CD4-positive, alpha-beta T cell treated with Interleukin-15 for 1 hour (primary cell): ENCODE measurements at places on chromosomes 7 and 10.

- DNase-seq: no peak
These were observed 117.2 kb downstream of the SRI start for GRCh38 chr7:88102675-88103074.

DNA sequence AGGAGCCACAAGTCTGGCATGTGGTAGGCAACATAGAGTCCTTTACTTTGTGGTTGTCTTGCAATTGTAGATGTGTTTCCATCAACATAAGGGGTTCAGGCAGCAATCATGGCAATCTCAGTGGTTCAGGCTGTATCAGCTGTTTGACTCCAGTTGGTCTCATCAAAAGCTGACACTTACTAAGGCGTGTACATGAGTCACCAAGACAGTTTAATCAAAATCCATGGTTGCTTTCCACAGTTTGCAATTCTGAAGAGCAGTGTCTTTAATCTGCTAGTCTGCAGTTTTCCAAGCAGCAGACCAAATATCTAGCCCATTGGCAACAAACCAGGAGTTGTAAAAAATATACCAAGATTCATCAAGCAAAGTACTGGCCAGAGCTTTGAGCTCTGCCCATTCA is 210.2 kb downstream of the MDFIC start:
- DNase-seq: no peak

- peak; percentile 58 for DNase-seq
These were observed 201.4 kb downstream of the PTEN start for GRCh38 chr10:88064608-88065382.

DNA sequence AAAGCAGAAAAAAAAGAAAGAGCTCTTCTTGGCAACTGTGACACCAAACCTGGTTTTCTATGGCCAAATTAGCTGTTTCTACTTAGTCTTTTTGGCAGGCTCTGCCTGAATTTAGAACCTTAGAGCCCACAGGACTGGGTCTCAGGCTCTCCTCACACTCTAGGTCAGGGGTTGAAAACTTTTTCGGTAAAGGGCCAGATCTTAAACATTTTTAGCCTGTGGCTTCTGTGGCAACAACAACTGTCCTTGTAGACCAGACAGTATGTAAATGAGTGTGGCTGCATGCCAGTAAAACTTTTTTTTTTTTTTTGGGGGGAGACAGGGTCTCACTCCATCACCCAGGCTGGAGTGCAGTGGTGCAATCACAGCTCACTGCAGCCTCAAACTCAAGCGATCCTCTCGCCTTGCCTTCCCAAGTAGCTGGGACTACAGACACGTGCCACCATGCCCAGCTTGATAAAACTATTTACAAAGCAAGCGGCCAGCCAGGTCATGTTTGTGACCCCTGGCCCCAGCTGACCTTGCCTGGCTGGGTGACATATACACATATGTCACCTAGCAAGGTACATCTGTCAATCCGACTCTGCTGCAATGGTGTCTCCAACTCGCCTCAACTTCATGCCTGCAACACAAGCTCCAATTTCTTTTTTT is 17.4 kb downstream of the KPNA7 start:
- no peak for DNase-seq

DNA sequence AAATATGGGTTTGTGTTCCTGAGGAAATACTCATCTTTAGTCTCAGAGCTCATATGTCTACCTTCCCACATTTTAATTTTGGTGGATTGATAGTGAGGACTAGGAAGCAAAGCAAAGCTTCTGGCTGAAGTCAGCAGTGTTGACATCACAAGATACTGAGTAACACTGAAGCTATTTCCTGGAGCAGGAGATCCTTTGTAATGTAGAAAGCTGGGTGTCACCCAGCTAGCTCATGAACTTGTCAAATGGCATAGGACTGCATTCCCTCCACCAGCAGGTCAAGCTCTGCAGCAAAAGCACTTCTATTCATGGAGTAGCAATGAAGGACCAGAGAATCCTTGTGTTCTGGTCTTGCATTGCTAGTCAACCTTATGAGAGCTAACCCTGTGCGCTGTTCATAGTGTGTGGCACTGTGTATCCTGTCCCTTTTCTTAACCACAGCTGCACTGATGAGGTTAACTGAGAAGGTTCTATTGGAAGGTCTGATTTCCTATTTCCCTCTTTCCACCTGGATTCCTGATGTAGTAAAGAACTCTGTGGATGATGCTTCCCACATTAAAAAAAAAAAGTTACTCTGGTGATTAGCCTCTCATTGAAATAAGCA is 94.8 kb upstream of the ZNF804B start:
- no peak for DNase-seq

DNA sequence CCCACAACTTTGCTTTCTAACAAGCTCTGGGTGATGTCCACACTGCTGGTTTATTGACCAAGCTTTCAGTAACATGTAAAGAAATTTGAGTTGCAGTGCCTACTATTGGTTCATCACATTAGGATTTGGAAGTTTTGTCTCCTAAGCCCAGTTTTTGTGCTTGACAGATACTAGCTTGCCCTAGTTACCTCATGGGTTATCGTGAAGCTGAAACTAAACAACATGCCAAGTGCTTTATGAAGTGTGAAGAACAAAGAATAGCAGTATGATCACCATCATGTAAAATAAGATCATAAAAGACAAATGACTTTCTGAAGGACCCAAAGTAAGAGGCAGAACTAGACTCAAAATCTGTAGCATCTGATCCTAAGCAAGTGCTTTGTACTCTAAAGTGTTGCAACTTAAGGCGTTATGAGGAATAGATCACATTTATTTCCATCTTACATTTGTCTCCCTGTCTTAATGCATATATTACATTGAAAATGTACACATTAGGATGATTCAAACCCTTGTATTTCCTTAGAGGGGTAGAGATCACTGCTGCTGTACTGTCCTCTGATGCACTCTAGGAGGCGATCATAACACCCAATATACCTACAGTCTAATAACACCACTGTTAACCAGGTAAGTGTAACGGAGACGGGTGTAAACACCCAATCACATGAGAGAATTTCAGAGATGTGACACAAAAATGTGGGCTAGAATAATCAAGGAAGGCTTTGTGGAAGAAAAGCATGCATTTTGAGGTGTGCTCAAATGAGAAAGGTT is 71.3 kb downstream of the NRCAM start:
- DNase-seq: no peak

- no peak for DNase-seq
These were observed 209.9 kb downstream of the CRPPA start for GRCh38 chr7:16211402-16211925.

- DNase-seq: no peak
These were observed 483.0 kb upstream of the SORCS1 start for GRCh38 chr10:107647462-107647861.

DNA sequence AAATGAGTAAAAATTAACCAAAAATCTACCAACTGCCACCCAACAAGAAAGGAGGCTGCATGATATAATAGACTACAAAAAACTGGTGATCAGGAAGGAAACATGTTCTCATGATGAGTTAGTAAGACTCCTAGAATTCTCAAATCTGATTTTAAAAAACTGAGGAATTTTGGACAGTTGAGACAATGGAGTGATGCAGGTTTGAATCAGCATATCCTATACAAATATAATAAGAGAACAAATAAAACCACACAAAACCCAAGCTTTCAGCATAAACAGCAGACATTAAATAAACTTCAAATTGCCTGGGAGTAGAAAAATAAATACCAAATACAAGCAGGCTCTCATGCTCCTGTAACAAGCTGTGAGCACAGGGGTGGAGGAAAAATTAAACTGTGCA is 57.8 kb downstream of the SLC25A40 start:
- no peak for DNase-seq

DNA sequence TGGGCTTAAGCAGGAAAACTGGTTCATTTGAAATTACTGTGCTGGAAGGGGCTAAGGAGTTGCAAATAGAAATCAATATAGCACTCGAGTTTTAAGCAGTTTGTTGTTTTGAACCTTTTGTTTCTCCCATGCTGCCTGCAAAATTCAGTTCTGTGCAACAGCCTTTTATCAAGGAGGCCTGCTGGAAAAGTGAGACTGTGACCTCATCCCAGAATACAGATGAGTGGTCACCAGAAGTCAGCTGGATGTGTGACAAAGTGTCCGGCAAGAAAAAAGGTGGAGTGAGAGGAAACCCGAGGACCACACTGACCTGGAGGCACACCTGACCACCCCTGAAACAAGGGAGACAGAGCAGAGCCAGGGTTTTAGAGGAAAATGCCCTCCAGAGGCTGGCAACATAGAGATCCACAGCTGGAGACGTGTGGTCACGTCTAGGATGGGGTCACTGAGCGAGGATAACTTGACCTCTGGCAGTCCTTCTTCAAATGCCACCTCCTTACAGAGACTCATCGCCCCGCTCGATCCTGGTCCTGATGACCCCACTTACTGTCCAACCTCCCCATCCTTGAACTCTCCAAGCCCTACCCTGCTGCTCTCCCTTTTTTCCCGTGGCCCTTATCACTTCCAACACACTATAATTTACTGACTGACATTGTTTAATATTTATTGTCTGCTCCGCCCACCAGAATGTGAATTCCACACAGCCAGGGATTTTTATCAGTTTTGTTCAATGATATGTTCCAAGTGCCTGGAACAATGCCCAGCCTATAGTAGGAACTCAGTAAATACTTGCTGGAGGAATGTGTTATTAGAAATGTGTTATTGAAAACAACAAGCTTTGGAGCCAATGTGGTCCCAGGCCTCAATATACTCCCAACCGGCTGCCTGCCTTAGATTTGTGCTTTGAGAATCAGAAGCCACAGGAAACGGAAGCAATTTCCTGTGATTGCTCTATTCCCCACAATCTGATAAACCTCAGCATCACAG is 243.8 kb downstream of the GLI3 start:
- DNase-seq: no peak

GRCh38 chr10:8054244-8054493 is 319 bp upstream of the GATA3 start:
- DNase-seq: no peak

GRCh38 chr7:137890449-137890921 is 43.7 kb upstream of the DGKI start:
- no peak for DNase-seq

GRCh38 chr10:114017873-114018272 is 25.8 kb upstream of the ADRB1 start:
- no peak for DNase-seq

DNA sequence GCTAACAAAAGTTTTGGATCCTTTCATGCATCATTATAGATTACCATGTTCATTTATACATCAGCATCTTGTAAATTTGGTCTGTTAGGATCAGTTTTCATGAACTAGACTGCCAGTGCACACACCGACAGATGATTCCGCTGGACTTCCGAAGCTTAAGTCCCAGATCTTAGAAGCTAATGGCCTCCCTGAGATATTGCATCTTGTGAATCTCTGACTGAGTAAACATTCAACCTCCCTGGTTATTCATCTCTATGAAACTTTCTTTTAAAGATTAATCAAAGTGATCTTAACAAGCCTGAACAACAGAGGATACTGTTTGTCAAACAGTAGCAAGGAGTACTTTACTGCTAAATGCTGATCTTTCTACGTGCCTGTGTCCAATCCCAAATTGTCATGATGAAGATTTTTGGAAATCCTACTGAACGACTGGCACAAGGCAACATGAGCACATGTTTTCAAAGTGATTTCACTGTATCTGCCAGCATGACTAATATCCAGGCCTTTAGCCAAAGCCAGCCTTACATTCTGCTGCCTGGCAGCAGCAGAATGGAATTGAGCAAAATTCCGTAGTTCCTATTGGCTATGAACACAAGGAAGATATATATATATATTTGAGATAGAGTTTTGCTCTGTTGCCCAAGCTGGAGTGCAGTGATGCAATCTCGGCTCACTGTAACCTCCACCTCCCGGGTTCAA is 91.3 kb upstream of the ANK3 start:
- no peak for DNase-seq

DNA sequence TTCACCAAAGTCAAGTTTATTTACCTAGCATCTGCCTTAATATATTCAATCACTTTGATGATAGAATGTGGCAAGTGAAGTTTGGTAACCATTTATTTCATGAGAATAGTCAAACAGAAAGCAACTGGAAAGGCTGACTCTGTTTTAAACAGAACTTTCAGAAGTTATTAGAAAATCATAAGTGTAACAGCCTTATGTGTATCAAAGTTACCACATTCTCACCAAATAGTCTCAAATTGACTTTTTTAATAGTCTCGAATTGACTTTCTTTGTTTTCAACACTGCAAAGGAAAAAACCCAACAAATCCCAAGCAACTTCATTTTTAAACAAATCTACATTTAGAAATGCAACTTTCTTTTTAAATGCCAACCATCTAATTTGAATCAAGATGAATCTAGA is 29.5 kb downstream of the NAMPT start:
- DNase-seq: no peak

DNA sequence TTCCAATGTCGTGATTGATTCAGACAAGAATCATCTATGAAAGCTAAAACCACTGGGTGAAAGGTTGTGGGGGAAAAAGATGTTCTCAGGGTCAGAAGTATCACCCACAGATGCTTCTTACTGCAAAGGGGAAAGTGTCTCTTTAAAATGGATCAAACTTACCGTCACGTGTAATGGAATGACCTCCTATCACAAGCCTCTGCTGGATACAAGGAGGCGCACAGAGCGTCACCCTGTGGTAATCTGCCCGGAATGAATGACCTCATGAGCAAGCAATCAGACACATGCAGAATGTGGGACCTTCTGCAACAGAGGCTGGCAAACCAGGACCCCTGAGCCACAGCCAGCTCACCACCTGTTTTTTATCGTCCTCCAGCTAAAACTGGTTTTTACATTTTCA is 33.0 kb downstream of the WIPF3 start:
- DNase-seq: no peak

DNA sequence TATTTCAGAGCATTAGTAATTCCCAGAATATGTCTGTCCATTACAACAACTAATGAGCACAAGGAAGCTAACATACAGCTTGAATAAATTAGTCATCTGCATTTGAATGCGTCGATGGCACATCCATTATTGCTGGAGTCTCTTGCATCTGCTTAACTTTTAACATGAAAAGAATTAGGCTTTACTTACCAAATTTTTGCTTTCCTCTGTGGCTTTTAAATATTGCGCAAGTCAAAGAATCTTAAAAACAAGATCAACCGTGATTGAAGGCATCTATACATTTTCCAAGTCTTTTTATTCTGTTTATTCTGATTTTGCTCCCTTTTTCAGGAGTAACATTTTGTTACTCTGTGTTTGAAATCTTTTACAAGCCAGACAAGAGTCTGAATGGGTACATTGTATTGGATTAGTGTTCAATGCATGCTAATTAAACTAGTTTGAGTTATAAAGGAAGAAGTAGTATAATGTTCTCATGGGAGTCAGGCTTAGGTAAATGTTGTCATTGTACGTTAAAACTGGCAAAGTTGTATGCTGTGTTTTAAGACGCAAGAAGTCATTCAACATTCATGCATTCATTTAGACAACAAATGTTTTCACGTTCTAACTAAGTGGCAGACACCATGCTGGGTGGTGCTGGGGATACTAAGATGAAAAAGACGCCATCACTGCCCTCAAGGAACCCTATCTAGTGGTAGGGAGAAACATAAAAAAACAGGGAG is 4.0 kb upstream of the CACNB2 start:
- DNase-seq: no peak
